ENCODE measurements at places on chromosomes 3 and 15. TPM values are rescaled to one million over a fixed set of nuclear protein-coding genes. Genes with fewer than 3 reads are reported as not detected.

DNA sequence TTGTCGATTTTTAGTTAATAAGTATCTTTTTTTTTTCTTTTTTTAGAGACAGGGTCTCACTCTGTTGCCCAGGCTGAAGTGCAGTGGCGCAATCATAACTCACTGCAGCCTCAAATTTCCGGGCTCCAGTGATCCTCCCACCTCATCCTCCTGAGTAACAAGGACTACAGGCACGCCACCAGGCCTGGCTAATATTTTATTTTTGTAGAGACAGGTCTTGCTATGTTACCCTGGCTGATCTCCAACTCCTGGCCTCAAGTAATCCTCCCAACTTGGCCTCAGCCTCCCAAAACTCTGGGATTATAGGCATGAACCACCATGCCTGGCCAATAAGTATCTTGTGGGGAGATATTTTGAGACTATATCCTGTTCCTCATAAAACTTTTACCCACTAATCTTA, 29.4 kb upstream of the ARID3B start:
- DNase-seq = no peak

GRCh38 chr15:78974272-78974918, 29.5 kb upstream of the CTSH start:
- DNase-seq = no peak

- no peak for DNase-seq
Observed at GRCh38 chr3:95217661-95218060, 1154.8 kb downstream of the NSUN3 start.

GRCh38 chr15:49715211-49715610, 94.4 kb downstream of the DTWD1 start:
- no peak for DNase-seq

GRCh38 chr3:197289726-197290125, 8.7 kb downstream of the DLG1 start:
- DNase-seq = peak; percentile 29

Gene AMT
- total RNA-seq = 0.36 TPM

DNA sequence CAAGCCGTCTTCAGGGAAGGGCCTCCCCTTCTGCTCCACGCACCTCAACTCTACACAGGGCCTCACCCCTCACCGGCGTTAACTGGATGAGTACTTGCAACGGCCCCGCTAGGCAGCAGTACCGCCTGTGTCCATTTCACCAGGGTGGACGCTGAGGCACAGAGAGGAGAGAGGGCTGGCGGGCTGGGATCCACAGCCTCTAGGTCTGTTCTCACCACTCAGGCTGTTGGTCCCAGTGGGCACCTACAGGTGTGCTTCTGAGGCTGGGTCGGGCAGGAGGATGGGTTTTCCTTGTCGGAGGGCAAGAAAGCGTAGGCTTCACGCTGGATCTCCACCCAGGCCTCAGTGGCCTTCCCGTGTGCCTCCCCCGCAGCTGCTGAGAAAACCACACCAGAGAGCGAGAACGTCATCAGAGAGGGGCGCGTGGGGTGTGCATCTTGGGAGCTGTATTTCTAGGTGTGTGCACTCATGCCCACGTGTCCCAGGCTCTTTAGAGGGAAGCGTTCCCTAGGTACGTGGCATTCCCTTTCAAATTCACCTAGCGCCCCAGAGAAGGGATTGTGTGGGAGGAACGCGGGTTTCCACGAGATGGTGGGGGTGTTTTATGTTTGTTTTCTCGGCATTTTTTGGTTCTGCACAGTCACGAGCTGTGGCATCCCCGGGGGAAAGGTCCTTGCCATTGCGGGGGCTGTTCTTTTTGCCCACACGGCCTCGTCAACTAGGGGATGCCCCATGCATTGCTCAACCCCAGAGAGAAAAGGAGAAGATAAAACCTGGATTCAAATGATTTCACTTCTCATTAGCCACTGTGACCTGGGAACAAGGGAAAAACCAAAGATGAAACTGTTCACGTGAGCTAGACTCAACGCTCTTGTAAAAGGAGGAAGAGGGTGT, 67.7 kb downstream of the MGLL start:
- no peak for DNase-seq

GRCh38 chr15:70281811-70282307, 184.1 kb upstream of the TLE3 start:
- peak; percentile 66 for DNase-seq

DNA sequence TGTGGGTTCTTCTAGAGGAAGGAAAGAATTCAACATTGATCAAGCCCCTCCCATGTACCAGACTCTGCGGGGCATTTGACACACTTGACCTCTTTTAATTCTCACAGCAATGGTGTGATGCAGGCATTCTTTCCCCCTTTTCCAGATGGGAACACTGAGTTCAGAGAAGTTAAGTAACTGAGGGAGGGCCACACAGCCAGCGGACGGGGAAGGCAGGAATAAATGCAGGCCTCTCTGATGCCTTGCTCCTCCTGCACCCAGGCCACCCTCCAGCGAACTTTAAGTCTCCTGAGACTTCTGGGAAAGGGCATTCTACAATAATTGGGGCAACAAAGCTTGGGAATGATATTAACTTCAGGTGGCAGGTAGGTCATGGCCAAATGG, 227.4 kb downstream of the UACA start:
- DNase-seq = no peak

DNA sequence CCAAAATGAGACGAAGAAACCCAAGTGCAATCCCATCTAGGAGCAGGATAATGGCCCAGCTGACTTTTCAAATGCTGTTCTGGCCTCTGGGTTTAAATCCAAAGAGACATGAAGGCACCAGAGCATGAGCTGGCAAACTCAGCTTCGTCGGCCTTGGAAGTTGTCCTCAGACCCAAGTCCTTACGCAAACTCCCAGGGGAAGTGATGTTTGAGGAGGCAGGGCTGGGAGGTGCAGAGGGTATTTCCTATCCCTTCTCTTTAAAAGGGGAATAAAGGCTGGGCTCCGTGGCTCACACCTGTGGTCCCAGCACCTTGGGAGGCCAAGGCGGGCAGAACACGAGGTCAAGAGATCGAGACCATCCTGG, 68.9 kb upstream of the HERC1 start:
- DNase-seq = no peak

Gene IGF1R
- total RNA-seq = 26.7 TPM

GRCh38 chr15:56492791-56493555, 28.0 kb upstream of the MNS1 start:
- DNase-seq = no peak

DNA sequence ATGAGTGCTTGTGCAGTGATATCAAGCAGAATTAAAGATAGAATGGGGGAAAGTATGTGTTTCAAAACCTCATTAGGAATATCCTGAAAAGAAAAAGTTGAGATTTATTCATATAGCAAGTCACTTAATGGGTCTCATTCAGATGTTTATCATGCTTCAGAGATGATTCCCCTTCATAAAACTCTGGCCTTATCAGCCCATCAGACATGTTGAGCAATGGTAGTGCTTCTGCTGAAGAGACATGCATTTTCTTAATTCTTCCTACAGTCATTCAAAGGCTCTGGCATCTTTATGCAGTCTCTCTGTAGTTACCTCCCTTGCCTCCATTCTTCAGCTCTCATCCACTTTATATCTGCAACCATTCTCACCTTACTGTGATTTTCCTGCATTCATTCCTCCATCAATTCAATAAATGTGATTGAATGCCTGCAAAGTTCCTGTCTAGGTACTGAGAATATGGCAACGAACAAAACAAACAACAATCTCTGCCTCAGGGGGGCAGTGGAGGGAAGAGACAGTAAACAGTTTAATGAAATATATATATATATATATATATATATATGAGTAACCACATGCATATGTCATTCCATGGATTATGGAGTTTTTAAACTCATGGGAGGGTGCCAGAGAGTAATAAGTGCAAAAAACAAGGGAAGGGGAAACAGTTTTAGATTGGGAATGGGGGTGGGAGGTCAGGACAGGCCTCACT, 138.5 kb downstream of the NECTIN3 start:
- DNase-seq = peak; percentile 76

DNA sequence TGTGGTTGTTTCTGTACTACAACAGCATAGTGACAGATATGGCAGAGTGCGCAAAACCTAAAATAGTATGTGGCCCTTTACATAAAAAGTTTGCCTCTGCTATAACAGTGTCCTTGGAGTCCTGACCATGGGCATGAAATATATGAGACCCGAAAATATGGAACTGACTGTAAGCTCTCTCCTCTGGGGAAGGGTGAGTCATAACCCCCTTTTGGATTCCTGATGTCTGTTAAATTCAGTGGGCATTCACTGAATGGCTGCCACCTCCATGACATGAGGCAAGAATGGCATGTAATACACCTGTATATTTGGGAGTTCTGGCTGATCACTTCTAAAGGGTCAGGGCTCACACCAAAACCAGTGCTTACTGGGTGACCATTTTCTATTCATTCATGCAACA, 6.1 kb downstream of the TBC1D2B start:
- DNase-seq = no peak

- no peak for DNase-seq
Observed at GRCh38 chr3:24607281-24607680, 112.6 kb upstream of the THRB start.

GRCh38 chr15:100764778-100765466, 114.7 kb upstream of the ALDH1A3 start:
- peak; percentile 79 for DNase-seq

GRCh38 chr3:46666453-46666845, 27.0 kb downstream of the ALS2CL start:
- DNase-seq = no peak

Gene SUCLG2
- total RNA-seq = 34.6 TPM

DNA sequence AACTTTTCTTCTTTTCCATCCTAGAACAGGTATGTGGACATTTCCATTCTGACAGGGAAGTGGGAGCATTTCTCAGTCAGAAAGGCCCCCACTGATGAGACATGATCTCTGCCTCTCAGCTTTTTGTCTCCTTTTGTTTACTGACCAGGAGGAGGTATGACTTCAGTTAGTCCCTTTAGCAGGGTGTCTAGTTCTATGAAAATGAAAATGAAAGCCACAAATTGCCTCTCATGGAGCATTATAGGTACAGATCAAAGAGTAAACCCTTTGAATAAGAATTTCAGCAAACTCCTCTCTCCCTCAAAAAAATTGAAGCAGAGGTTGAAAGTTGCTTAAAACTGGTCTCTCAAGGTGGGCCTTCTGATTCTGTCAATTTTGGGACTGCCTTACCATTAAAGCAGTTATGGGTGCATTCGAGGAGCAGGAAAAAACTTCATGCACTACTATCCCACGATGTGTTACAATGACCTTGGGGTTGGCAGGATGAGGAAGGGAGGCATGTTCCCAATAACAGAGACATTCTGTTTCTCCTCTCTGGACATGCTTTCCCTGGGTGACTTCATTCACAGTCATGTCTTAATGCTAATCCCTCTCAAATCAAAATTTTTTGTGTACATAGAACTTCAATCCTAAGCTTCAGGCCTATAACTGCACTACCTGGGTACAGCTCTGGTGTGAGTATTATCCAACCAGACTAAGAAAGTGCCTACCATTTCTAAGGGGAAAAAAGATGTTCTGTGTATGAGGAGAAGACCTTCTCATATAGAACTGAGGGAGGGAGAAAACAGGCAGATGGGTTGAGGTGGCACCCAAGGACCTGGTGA, 50.6 kb upstream of the TBC1D23 start:
- DNase-seq = peak; percentile 30

DNA sequence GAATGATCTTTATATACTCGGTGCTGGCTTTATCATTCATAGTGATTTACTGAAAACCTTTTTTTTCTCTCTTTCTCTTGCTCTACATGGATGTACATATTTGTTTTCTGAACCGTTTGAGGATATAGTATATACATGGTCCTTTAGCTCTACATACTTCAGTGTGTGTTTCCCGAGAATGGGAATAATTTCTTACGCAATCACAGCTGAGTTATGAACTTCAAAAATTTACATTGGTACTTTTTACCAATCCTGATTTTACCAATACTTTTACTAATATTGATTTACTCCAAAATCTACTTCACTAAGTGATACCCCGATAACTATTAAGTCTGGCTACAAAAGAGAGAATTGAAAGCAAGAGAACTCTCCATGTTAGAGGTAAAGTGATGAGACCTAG, 294.3 kb upstream of the ICE2 start:
- DNase-seq = no peak

GRCh38 chr3:107959550-107960154, 131.2 kb downstream of the CD47 start:
- peak; percentile 36 for DNase-seq

DNA sequence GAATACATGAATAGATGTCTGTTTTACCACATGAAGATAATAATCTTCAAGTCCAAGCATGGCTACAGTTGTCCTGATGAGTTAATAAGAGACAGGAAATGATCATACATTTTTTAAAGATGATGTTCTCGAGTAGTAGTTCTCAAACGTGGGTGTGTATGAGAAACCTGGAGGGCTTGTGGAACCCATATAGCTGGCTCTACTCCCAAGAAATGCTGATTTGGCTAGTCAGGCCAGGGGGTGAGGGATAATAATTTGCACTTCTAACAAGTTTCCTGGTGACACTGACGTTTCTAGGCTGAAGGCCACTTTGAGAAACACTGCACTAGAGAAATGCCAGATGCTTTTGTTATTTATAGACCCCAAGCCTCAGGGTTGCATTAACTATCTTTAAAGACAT, 37.0 kb downstream of the ROPN1B start:
- DNase-seq = peak; percentile 82
